ENCODE measurements at places on chromosomes 7 and 10.

- peaks cover 14% of the 10 kb centered on the region for H3K36me3 ChIP-seq
- no peak overlapping the region for H3K4me3 ChIP-seq
- H3K4me1 ChIP-seq, result no peaks in the 10 kb centered on the region
- no peak for DNase-seq
- H3K27ac ChIP-seq, result no peak overlapping the region
- no peaks in the 10 kb centered on the region for H3K27me3 ChIP-seq
Observed at GRCh38 chr7:32914184-32914583, 22.6 kb upstream of the KBTBD2 start.

DNA sequence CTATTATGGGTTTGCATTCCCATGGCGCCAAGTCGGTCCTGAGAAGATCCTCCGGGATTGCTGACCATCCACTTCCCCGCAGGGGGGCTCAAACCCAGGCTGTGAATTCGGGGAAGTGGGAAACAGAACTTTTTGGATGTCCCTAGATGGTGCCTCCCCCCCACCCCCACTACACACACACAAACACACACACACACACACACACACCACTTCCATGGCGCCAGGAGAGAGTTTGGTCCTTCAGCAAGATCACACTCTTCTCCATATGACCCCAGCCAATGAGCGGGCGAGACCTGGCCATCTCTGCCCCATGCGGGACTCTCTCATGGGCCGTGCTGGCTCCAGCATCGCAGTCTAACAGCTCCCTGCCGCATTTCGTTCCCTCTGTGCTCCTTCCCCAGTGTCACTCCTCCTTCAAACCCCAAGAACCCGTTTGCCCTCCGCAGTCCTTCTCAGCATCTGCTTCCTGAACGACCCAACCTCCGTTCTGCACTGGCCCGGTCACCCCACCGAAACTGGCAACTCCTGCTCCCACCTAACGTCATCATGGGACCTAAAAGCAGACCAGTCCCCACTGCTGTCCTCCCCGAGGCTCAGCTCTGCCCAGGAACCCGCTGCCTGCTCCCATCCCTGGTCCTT lies 32.1 kb upstream of the TNRC18 start:
- peaks cover 11% of the 10 kb centered on the region for H3K4me1 ChIP-seq
- H3K27me3 ChIP-seq, result no peaks in the 10 kb centered on the region
- H3K27ac ChIP-seq, result no peak overlapping the region
- no peak overlapping the region for H3K4me3 ChIP-seq
- H3K36me3 ChIP-seq, result no peaks in the 10 kb centered on the region

GRCh38 chr7:64686493-64687184 lies 20.7 kb downstream of the ZNF107 start:
- H3K4me3 ChIP-seq, result no peak overlapping the region
- no peak overlapping the region for H3K27ac ChIP-seq
- no peaks in the 10 kb centered on the region for H3K4me1 ChIP-seq
- DNase-seq, result no peak
- H3K27me3 ChIP-seq, result no peaks in the 10 kb centered on the region

DNA sequence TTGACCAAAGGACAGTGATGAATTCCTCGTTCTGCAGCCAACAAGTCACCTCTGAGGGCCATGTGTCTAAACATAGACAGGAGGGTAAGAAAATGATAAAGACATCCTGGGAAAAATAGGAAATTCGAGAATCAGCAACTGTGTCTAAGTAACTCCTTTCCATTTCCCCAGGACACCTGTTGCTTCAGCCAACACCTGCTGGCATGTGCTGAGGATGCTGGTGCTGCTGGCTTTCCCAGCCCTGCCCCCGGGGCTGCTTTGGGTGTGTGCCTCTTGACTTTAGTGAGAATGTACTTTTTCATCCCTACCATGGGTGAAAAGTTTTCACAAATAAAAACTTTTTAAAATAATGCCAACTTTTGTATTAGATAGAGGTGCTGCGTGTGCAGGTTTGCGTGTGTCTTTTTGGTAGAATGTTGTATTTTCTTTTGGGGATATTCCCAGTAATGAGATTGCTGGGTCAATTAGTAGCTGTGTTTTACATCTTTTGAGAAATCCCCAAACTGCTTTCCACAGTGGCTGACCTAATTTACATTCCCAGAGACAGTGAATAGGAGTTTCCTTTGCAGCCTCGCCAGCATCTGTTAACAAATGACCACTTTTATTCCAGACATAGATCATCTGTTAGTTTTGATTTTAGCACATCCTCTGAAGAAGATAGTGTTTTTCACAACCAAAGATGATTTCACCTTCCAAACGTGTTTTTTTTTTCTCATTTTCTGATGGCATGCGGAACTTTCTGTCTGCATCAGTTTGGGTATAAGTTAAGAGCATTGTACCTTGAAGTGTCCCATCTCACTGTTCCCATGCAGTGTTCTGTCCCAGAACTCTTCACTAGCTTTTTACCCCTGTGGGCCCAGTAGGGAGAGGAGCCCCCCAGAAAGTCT lies 104.2 kb upstream of the ACBD5 start:
- no peak overlapping the region for H3K27ac ChIP-seq
- H3K27me3 ChIP-seq, result no peaks in the 10 kb centered on the region
- no peak overlapping the region for H3K4me3 ChIP-seq
- H3K36me3 ChIP-seq, result no peaks in the 10 kb centered on the region
- H3K4me1 ChIP-seq, result no peaks in the 10 kb centered on the region

DNA sequence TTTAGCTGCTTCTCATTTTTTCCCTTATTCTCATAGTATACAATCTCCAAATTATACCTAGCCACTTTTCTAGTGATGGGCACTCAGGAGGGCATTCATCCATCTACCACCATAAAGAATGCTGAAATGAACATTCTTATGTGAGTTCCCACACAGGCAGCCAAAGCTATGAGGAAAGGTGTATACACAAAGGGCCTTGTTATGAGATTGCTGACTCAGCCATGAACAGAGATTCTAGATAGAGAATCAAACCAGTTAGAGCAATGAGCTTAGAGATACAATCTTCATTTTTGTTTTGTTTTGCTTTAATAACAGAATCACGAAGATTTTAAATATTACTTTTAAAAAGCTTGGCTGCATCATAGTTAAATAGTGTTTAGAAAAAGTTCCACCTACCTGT lies 54.8 kb upstream of the TNKS2 start:
- no peaks in the 10 kb centered on the region for H3K4me1 ChIP-seq
- no peak overlapping the region for H3K27ac ChIP-seq
- no peak overlapping the region for H3K4me3 ChIP-seq
- H3K36me3 ChIP-seq, result no peaks in the 10 kb centered on the region

- H3K36me3 ChIP-seq, result no peaks in the 10 kb centered on the region
- H3K27ac ChIP-seq, result no peak overlapping the region
- H3K4me3 ChIP-seq, result no peak overlapping the region
- H3K4me1 ChIP-seq, result no peaks in the 10 kb centered on the region
- no peak for DNase-seq
Observed at GRCh38 chr7:122543891-122544290, 155.0 kb downstream of the RNF133 start.

DNA sequence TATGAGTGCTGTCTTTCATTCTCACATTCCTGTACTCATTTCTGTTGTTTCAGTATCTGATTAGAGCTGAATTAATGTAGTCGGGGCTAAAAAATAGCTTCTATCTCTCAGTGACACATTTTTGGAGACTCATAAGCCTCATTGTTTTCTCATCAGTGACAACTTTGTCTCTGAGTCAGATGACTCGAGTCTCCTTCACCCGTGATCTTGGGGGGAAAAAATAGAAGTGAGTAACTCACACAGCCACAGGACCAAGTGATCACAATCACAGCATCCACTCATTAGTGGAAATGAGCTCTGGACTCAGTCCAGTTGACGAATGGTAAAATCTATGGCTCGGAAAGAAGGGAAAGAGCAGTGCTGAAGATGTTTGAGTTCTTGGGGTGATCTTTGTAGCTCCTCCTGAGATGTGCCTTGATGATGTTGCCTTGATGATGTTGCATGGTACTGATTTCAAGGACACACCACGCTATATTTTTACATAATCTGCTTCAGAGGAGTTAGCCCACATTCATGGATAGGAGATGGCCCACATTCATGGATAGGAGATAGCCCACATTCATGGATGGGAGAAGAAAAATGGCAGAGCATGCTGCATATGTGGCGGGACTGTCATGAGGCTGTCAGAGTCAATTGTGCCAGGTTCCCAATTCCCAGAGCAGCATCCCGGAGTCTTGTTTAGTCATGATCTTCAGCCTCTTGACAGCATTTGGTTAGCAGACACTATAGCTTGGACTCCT lies 214.7 kb downstream of the CELF2 start:
- H3K4me1 ChIP-seq, result peaks cover 23% of the 10 kb centered on the region
- H3K36me3 ChIP-seq, result no peaks in the 10 kb centered on the region
- no peaks in the 10 kb centered on the region for H3K27me3 ChIP-seq
- no peak for DNase-seq
- no peak overlapping the region for H3K4me3 ChIP-seq
- H3K27ac ChIP-seq, result no peak overlapping the region

- H3K4me1 ChIP-seq, result no peaks in the 10 kb centered on the region
- H3K4me3 ChIP-seq, result no peak overlapping the region
- DNase-seq, result no peak
- no peak overlapping the region for H3K27ac ChIP-seq
- no peaks in the 10 kb centered on the region for H3K36me3 ChIP-seq
- no peaks in the 10 kb centered on the region for H3K27me3 ChIP-seq
Observed at GRCh38 chr7:40165216-40165615, 30.4 kb downstream of the SUGCT start.

All from heart right ventricle (tissue), 16 donors.